ENCODE measurements at places on chromosomes 2 and 18. TPM values are rescaled to one million over a fixed set of nuclear protein-coding genes. Genes with fewer than 3 reads are reported as not detected.

PLGLB2 gene
- 0.54 TPM for total RNA-seq

DNA sequence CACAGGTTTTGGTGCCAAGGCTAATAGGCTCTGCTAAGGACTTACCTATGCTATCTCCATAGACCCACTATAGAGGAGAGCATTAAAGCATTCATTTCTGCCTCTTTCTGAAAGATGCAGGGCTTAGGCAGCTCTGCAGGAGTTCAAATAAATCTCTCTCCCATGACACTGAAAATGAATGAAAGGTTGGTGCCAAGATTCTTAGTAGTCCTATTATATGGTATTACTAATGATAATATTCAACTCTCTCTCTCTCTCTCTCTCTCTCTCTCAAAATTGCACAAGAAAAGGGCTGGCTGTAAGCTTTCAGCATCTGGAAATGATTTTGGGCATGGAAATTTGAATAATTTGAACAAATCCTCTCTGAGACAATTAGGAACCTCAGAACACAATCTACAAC lies 433.7 kb downstream of the MBD2 start:
- no peak for DNase-seq

DNA sequence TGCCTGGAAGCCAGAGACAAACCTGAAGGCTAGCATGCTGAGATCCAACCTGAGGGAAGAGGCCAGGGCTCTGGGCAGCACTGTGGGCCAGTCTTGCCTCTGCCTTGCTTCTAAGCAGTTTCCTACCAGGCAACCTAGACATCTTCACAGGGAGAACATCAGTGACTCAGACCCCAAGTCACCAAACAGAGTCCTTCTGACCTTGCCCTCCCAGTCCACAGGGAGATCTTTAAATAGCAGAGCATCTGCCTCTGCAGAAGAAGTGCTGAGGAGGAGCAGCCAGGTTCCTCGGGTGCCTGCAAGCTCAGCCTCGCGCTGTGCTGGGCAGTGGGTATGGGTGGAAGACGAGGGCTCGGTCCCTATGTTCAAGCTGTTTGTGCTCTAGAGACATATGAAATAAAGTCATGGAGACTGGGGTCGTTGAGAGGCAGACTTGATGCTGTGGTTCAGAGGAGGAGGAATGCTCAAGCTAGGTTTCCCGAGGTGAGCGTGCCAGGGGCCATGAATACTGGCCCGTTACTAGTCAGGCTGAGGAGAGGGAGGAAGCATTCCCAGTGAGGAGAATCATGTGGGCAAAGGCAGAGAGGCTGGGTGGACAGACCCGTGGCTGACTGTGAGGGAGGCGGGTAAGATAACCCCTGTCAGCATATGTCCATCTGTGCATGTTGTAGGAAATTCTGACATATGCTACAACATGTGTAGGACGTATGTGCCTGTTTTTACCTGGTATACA lies 66.5 kb downstream of the BOLA3 start:
- DNase-seq, result no peak

DNA sequence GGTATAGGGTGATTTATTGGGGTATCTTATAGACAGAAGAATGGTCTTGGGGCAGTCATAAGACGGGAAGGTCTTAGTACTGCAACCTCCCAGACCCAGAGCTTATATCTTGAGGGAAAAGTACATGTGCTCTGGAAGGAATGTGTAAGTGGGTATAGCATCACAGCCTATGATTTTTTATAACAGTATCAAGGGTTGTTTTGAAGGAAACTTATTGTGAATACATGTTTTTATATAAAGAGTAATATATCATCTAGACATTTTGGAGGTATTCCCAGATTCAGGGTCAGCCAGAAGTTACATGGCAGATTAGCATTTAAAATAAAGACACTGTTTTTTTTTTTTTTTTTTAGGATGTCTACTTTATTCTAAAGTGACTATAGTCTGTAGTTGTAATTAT lies 47.6 kb upstream of the STON1 start:
- DNase-seq, result no peak

DNA sequence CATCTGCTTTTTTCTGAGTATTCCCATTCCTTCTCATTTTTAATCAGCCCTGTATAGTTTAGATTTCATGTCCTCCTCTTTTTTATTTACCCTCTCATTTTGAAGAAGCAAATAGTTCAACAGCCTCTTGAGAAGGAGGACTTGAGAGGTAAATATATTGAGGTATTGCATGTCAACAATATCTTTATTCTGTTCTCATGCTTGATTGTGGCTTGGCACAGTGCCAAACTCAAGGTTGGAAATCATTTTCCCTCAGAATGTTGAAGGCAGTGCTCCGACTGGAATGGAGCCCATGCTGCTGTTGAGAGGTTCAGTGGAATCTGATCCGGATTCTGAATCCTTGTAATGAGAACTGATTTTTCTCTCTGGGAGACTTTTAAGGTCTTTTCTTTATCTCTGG lies 31.0 kb upstream of the GALNT3 start:
- no peak for DNase-seq

DNA sequence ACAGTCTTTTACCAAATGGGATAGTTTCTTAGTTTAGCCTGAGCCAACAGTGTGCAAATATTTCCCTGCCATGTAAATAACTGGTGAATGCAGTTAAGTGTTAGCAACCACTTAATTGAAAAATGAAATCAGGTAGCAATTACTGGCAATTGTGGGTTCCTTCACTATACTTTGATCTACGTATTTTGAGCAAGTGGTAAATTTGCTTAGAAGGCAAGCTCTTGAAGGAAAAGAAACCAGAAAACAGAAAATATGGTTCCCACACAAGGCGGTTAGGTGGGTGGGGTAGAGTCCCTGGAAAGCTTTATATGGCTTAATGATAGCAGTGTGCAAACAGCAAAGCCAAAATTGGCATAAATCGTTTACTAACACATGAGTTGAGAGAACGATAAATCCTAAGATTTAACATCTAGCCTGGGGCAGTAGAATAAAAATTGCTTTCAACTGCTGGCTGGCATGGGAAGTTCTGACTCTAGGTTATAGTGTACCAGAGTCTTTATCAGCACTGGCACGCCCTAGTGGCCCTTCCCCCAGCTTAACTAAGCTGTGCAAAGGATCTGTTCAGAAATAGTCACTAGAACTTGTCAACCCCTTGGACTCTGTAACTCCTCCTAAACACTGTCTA lies 17.0 kb downstream of the SLC9A2 start:
- DNase-seq, result no peak

SPDYA gene
- 0.27 TPM for total RNA-seq

GRCh38 chr2:232698556-232699091 lies 1.5 kb downstream of the GIGYF2 start:
- DNase-seq, result no peak

GRCh38 chr2:150575861-150576260 lies 88.4 kb upstream of the RND3 start:
- no peak for DNase-seq

MDH1B gene
- 1.3 TPM for total RNA-seq

GRCh38 chr2:219632760-219633105 lies 5.3 kb downstream of the SLC4A3 start:
- no peak for DNase-seq

- no peak for DNase-seq
These were observed 2.1 kb downstream of the PDIA6 start for GRCh38 chr2:10810202-10811161.

GRHL1 gene
- total RNA-seq, result 0.54 TPM
